ENCODE measurements at places on chromosomes 5 and 9. TPM values are rescaled to one million over a fixed set of nuclear protein-coding genes. Genes with fewer than 3 reads are reported as not detected.

- H3K27me3 ChIP-seq, result no peaks in the 10 kb centered on the region
- no peak overlapping the region for H3K4me3 ChIP-seq
- no peak for DNase-seq
- H3K4me1 ChIP-seq, result peaks cover 4% of the 10 kb centered on the region
These were observed 216.4 kb downstream of the CDH10 start for GRCh38 chr5:24428345-24428744.

- no peak overlapping the region for H3K27ac ChIP-seq
- no peaks in the 10 kb centered on the region for H3K27me3 ChIP-seq
- H3K36me3 ChIP-seq, result peaks cover 5% of the 10 kb centered on the region
- no peak for DNase-seq
These were observed 76.7 kb downstream of the RAB24 start for GRCh38 chr5:177226860-177227259.

- DNase-seq, result no peak
- H3K27me3 ChIP-seq, result peaks cover 3% of the 10 kb centered on the region
- H3K27ac ChIP-seq, result no peak overlapping the region
These were observed 34.3 kb downstream of the TMOD1 start for GRCh38 chr9:97535771-97536170.

- no peak overlapping the region for H3K27ac ChIP-seq
- H3K27me3 ChIP-seq, result no peaks in the 10 kb centered on the region
- peaks cover 47% of the 10 kb centered on the region for H3K4me1 ChIP-seq
- H3K4me3 ChIP-seq, result no peak overlapping the region
- no peaks in the 10 kb centered on the region for H3K36me3 ChIP-seq
These were observed 86.5 kb upstream of the PLPP1 start for GRCh38 chr5:55621229-55621628.

The ABO gene
- total RNA-seq, result 0.11 TPM

GRCh38 chr5:80152778-80153177 is 103.1 kb downstream of the SERINC5 start:
- H3K36me3 ChIP-seq, result peaks cover 2% of the 10 kb centered on the region
- H3K27ac ChIP-seq, result no peak overlapping the region
- H3K27me3 ChIP-seq, result peaks cover 6% of the 10 kb centered on the region
